ENCODE measurements at places on chromosomes 3 and 15.

DNA sequence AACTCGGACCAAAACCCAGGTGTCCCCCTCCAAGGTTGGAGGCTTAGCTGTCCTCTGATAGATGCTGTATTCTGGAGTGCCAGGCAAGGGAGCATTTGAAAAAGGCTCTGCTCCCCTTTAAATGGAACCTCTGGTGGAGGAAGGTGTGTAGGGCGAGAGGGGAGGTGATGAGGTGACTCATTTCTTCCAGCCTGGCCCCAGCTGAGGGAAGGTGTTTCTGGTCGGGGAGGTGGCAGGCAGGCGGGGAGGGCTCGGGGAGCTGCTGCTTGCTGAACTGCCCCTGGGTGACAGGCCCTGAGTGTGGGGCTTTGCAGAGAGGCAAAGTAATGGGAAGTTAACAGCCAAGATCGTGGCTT lies 18.8 kb downstream of the PSTPIP1 start:
- no peak for DNase-seq

DNA sequence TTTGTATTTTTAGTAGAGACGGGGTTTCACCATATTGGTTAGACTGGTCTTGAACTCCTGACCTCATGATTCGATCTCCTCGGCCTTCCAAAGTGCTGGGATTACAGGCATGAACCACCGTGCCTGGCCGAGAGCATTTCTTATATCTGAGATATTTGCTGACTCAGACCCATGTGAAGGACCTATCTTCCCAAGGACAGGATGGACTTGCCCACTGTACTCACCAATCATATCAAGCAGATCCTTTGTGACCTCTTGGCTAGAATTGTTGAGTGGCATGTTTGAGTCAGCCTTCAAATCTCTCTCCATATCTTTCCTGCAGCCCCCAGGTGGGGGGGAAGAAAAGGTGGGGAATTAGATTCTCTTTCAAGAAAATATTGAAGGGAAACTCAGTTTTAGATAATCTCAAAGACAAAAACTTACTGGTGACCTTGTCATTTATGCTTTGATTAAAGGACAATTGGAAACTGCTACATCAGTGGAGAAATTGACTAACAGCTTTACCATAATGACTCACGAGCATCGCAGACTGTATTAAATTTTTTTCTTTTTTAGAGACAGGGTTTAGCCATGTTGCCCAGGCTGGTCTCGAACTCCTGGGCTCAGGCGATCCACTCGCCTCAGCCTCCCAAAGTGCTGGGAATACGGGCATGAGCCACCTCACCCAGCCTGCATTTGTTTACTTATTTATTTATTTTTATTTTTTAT lies 3.1 kb downstream of the C3orf62 start:
- no peak for DNase-seq

GRCh38 chr15:67146875-67147381 lies 81.5 kb downstream of the SMAD3 start:
- no peak for DNase-seq

GRCh38 chr3:36763850-36764703 lies at the start of gene DCLK3:
Gene DCLK3, minus strand, starts transcription at chr3:36764553. Its CDS starts 290 bp downstream, at chr3:36764263.
- DNase-seq, result no peak

DNA sequence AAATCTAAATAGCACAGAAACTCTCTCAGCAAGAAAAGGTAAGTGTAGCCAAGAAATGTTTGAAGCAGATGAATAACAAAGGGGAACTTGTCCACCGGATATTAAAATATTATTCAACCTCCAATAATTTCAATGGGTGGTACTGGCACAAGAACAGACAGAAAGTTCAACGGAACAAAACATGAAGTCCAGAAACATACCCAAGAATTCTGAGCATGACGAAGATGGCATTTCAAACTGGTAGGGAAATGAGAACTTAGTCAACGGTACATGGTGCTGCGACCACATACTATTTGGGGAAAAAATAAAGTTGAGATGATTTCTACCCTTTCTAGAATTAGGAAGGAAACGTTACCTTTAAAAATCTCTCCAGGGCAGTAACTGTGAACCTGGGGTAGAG lies 5.5 kb downstream of the CHSY1 start:
- no peak for DNase-seq

- DNase-seq, result no peak
Observed at GRCh38 chr3:81550415-81550814, 211.0 kb downstream of the GBE1 start.

GRCh38 chr3:18153571-18154173 lies 271.5 kb downstream of the SATB1 start:
- DNase-seq, result peak; percentile 65

- no peak for DNase-seq
Observed at GRCh38 chr15:73298522-73299245, 70.1 kb downstream of the HCN4 start.

DNA sequence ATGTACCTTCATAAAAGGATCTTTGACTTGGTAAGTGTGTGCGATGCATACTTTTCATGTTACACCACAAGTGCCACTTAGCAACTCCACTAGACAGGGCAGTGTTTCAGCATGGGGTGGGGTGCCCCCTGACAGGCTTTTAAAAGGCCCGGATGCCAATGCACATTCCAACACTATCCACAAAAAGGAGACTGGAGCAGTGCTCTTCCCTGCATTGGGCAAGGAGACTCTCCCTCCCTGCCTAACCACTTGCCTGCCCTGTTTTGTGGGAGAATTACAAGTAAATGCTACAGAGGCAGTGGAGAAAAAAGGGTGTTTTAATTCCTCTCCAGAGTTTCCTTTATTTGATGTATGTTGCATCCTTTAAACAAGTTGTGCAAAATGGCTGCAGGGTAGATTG lies 1.7 kb upstream of the RARB start:
- no peak for DNase-seq

GRCh38 chr3:35832140-35832571 lies 192.8 kb downstream of the ARPP21 start:
- no peak for DNase-seq

GRCh38 chr15:43919540-43920253 lies 92.9 kb downstream of the WDR76 start:
- DNase-seq, result no peak

Data from kidney epithelial cell (primary cell).